Head of caudate nucleus (tissue), 42 donors: ENCODE measurements at places on chromosomes 3 and 15.

DNA sequence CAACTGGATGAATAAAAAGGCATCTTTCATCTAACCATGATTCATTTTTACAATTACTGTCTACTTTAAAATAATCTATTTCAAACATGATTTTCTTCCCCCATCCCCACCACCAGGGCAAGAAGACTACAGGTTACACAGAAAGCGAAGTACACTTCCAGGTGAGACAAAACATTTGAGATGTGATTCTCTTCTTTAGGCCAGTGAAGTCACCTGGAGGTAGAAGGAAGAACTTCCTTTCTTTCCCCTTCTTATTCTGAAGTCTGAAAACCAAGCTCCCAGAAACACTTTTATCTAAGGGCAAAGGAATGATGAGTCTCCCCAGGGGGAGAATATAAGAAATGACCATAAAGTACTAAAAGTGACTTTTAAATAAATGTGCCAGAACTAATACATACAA lies 36.7 kb downstream of the SHQ1 start:
- DNase-seq, result no peak

DNA sequence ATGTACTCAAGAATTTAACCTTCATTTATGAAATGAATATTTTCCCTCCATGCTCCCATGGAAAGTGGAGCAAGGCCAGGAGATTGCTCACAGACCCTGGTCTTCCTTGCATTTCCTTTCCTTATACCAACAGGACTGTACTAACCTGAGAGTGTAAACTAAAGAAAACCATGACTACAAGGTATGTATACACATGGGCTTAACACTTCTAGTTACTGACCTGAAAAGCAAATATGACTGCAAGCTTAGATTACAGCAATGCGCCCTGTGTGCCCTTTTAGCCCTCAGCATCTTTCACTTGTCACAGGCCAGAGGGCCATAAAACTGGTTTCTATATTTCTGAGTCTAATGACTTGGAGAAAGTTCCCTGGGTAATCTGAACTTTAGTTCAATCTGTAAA lies 52.1 kb downstream of the NEK10 start:
- DNase-seq, result no peak

GRCh38 chr3:80157546-80157945 lies 389.7 kb upstream of the ROBO1 start:
- DNase-seq, result no peak

- DNase-seq, result no peak
Observed at GRCh38 chr3:190446573-190447279, 3.0 kb downstream of the TMEM207 start.

DNA sequence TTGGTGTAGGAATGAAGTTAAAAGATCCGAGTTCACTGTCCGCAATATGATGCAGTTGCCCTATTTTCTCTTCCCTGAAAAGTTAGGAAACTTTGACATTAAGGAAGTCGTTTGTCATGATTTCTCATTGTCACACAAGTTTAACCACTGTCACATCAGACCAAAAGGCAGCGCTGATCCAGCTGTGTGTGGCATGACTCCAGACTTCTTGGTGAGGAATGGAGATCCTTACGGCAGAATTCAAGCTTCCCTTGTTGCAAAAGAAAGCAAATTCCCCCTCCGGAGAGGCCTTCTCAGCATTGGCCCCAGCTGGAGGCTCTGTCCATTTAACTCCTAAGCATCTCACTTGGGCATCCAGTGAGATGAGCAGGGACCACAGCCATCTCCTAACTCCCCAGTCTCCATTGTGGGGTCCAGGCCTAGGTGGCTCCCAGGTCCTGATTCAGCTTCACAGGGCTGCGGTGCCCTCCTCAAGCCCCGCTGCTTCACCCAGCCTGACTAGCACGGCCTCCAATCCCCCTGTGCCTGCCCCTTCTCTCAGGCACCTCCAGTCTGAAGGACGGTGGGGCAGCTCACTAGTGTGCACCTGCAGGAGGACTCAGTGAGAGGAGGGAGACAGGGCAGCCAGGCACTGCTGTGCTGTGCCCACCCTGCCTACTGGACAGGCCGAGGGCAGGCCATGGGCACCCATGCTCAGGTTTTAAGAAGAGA lies 159.5 kb downstream of the CHSY1 start:
- DNase-seq, result no peak

DNA sequence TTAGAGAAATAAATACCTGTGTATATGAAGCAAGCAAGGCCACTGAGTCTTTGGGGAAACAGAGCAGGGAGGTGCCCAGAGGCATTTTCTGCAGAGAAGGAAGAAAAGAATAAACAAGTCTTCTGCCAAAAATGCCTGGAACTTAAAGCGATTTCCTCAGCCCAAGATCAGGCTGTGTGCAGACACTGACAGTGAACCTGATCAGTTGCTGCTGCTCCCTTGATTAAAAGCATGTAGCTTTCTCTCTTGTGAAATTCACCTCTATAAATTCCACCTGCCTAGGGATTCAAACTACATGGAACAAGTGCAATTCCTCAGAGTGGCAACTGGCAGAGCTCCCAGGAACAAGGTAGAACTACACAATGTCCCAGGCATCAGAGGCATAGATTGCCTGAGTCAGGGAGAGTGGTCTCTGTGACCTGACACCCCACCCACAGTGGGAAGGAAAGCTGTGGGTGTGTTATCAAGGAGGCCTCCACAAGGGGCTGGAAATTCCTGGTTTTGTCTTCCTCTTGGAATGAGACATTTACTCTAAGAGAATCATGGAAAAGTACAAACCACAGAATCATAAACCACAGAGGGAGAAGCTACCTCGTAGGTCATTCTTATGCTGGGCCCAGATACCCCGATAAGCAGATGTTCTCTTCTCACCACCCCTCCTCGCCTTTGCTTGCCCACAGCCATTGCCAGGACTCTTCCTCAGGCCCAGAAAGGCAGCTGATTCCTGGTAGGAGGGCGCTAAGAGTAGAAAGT lies 1.8 kb upstream of the ZBTB38 start:
- DNase-seq, result no peak

GRCh38 chr15:33292717-33293307 lies 18.0 kb upstream of the RYR3 start:
- DNase-seq, result peak; percentile 69
